Right forelimb (tissue), 1 donor: ENCODE measurements at places on chromosomes 16 and 17.
A peak's percentile ranks its signal among the peaks of the same experiment; 100 is the strongest.

DNA sequence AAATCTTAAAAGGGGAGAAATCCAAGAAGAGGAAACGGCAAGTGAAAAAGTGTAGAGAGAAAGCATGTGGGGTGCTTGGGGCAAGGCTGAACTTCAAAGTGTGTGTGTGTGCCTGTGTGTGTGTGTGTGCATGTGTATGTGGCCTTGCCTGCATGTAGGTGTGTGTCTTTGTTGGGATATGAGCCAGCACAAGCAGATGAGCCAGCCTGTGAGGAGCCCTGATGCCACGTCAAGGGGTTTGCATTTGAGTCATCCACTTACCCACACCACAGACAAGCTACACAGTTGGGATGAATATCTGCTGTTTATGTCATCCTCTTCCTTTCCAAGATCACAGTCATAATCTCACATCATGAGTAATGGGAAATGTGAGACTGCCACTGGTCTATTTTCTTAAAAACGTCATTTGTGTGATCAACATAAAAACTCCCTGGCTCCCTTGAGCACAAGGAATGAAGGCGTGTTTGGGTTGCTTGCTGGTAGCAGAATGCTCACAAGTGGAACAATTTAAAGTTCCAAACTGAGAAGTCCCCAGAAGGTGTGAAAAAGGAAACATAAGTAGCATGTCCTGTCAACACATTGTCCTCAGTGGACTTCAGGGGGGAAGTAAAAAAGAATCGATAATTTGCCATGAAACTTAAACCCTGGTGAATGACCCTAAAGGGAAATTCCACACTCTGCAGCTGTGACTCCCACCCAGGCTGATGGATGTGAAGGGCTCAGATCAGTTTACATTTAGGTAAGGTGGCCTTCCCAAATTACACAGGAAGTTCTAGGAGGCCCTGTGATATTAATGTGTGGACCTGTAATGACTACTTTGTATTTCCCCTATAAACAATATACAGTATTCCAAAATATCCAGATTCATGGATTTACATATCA is 14.7 kb downstream of the KCTD19 start:
- DNase-seq, result no peak

DNA sequence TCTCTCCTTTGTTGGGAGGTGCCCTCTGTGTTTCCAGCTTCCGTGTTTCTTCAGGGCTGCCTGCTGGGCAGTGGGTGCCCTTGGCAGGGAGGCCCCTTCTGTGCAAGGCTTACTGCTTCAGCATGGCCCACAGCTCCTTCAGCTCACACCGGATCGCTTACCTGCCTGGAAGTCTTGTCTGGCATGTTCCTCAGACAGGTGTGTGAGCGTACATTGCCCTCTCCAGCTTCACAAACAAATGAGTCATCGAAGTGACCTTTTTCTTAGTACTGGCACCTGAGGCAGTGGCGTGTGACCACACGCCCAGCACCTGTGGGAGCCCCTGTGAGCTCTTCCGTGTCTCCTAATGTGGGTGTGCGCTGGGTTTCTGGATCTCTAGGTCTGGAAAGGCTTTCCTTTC is 3.5 kb downstream of the RAB40C start:
- DNase-seq, result no peak

GRCh38 chr16:15538507-15538906 is 104.1 kb downstream of the BMERB1 start:
- DNase-seq, result no peak

- peak; percentile 53 for DNase-seq
These were observed 1.7 kb downstream of the MT2A start for GRCh38 chr16:56610017-56610608.
